ENCODE measurements at places on chromosomes 7 and 10.

GRCh38 chr7:137418841-137419240 is 75.3 kb upstream of the PTN start:
- DNase-seq: no peak

GRCh38 chr10:28728366-28728765 is 51.0 kb downstream of the BAMBI start:
- DNase-seq: no peak

- DNase-seq: no peak
Measured at GRCh38 chr10:7950981-7951847, 103.3 kb upstream of the GATA3 start.

DNA sequence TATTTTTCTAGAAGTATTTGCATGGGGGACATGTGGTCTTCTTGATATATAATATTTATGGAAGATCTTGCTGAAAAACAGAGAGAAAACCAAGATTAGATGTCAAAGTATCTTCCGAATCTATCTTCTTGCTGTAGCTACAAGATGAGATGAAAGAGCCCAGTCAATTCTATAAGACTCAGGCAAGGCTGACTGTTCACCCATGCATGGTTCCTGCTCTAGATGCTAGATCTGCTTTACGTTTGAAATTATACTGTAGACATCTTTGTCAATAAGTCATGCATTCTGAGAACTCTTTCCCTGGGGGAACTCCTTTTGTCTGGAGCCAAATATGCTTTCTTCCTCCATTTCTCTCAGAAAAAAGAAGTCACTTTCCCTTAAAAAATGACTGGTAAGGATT is 1292.0 kb downstream of the XPNPEP1 start:
- DNase-seq: peak; percentile 4

GRCh38 chr7:78769481-78770101 is 683.9 kb downstream of the MAGI2 start:
- no peak for DNase-seq

DNA sequence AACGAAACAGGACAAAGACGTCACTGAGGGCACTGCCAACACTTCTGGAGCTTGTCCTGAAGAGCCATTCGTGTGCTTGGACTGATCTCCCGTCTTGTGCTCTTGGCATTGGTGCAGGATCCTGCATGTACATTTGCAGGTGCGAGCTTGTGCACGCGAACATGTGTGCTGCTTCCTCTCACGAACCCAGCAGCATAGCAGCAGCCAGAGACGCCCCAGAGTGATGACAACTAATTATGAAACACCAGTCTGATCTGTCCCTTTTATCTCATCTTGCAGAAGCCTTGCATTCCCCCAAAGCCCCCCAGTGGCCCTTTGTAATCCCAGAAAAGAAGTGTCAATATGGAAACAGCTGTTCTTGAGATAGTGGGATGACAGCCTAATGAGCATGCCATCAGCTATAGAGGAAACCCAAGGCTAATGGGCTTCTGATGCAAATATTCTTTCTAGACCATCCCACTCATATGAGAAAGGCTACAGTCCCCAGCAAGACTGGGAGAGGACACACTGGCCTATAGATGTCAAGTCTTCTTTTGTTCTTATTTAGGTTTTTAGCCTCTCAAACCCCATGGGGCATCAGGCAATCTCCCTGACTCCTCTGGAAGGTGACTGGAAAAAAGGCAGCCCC is 310.6 kb downstream of the FRMD4A start:
- DNase-seq: no peak

GRCh38 chr7:101488826-101489572 is 126.3 kb downstream of the COL26A1 start:
- DNase-seq: no peak

DNA sequence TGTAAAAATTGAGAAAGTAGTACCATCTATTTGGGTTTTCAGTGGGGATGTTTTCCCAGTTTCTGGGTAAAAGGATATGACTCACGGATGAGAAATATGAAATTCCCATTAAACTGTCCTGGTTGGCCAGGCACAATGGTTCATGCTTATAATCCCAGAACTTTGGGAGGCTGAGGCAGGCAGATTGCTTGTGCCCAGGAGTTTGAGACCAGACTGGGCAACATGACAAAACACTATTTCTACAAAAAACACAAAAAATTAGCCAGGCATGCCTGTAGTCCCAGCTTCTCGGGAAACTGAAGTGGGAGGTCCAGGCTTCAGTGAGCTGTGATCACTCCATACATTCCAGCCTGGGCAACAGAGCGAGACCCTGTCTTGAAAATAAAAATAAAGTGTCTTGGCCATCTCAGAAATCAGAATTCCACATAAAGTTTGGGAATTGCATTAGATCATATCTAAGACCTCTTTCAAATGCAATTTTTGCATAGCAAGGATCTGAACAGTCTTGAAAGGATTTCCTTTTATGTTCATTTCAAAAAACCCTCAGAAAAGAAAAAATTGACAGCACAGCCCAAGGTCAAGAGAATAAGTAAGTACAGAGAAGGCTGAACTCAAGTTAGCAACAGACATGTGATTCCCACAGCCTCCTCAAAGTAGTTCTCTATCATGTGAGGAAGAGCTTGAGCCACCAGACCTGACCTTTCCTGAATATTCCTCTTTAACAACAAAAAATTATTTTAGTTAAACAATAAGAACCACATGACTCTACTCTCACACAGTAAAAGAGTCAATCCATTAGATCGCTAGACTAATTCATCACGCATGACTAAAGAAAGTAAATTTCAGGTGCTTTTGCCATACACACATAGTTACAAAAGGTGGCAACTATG is 141.5 kb upstream of the CAV2 start:
- DNase-seq: no peak

DNA sequence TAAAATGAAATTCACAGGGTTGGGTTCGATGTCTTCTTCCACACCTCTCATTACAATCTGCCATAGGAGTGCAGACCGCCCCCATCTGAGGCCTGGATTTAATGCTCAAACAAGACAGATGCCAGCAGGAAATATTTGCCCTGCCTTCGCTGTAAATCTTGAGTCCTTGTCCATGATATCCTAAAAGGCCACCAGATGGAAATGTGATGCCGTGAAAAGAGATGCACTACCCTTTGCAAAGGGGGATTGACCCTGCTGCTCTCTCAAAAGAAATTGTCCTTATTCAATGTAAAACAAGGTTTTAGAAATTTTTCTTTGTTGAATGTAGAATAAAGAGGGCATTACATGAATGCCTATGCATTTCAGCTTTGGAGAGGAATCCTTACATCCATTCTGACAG is 37.5 kb downstream of the AGAP4 start:
- no peak for DNase-seq

DNA sequence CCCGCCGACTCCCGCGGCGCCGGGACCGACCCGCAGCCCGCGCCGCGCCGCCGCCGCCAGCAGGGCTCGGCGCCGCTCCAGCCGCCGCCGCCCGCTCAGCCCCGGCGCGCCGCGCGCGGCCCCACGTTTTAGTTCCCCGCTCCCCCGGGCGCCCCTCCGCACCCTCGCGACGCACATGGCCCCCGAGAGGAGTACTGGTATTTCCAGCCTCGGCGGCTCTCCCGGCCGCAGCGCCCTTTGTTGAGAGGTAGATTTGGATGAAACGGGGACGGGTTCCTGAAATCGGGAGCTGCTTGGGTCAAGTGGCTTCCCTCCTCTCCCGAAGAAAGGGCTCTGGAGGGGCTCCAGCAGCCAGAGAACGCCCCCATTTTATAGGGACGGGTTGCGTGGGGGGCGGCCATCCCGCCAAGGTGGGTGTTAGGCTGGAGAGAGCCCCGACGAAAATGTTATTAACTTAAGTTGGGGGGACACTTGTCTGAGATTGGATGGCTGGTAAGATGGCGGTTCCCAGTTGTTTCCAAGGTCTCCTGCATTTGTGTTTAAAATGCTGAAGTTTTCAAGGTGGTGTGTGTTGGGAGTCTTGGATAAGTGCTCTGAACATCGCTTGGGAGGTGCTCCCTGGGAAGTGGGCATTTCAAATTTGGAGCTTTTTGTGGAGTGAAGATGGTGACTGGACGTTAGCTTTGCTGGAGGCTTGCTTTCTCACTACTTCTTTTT is 1.2 kb downstream of the BMI1 start:
- DNase-seq: no peak

- no peak for DNase-seq
Measured at GRCh38 chr10:129877773-129878371, 86.2 kb downstream of the EBF3 start.

DNA sequence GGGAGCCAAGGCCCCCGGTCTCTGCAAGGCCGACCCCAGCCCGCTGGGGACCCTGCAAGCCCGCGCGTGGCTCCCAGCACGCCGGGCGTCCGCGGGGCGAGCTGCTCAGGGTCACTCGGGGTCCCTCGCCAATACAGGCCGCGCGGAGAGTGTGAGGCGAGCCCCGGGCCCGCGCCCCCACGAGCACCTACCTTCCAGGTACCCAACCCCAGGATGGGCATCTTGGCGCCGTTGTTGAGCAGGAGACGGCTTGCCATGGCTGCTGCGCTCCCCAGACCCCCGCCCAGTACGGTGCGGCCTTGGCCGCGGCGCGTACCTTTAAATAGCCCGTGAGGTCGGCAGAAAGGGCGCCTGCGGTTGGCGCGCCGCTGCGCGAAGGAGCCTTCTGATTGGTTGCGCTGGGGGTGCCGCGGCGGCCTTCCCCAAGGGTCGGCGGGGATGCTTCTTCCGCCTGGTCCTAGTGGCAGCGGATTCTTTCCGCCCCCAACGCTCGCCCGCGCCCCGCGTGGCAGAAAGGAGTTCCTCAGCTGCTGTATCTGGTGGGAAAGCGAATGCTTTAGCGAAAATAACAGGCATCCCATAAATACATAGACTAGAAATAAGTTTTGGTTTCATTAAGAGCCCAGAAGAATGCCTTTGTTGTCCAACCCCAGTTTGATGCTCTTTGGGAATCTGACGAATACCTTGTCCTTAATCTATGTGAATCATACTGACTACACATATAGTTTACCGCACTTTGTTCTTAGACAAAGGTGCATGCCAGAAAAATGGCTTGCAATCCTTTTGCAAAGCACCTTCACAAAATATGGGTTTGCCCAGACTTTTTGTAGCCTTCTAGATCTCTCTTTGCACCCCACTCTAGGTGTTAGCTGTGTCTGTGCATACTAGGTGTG is at the start of gene AKR1B1:
Gene AKR1B1 (minus strand): TSS at position 295 of the 893 bp plus-strand sequence. CDS start 38 bp downstream, at position 257.
- peak; percentile 63 for DNase-seq

DNA sequence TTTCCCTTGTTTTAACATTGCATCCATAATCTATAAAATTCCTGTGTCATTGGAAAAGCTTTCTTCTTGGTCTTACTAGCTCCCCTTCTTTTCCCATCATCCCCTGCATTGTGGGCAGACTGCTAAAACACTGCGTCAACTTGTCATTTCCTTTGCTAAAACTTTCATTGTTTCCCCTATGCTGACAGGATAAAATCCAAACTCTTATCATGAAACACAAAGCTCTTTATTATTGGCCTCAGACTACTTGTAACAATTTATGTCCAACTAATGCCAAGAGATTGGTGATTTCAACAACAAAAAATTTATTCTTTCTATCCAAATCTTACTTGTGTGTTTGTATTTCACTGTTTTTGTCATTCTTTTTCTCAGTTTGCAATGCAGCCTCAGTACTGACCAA is 339.1 kb downstream of the HGF start:
- no peak for DNase-seq

DNA sequence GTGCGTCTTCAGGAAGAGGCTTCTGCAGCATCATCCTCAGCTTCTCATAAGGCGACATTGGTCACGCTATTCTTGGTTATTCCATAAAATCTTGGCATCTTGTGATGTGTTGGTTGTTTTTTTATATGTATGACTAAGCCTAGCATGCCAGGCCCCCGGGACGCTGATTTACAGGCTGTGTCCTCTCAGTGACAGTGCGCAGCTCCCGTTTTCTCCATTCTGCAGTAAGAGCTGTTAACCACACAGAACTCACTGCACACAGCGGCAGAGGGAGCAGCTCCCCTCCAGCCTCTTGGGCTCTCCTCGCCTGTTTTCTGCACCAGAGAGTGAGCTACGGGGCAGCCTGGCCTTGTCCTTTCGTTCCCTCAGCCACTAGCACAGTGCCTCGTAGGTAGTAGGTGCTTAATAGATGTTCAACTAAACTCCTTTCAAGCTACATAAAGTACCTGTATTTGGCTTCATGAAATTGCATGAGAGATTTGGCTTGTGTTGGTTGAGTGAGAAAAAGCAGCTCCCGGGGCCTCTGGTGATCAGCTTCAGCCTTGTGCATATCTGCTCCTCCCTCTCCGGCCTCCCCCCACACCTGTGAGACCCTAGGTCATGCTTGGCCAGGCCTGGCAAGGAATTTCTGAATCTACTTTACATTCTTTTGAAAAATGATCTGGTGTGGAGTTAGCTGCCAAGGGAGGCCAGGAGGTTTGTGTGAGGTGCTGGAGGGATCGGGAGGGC is 116.2 kb downstream of the WDR37 start:
- no peak for DNase-seq

DNA sequence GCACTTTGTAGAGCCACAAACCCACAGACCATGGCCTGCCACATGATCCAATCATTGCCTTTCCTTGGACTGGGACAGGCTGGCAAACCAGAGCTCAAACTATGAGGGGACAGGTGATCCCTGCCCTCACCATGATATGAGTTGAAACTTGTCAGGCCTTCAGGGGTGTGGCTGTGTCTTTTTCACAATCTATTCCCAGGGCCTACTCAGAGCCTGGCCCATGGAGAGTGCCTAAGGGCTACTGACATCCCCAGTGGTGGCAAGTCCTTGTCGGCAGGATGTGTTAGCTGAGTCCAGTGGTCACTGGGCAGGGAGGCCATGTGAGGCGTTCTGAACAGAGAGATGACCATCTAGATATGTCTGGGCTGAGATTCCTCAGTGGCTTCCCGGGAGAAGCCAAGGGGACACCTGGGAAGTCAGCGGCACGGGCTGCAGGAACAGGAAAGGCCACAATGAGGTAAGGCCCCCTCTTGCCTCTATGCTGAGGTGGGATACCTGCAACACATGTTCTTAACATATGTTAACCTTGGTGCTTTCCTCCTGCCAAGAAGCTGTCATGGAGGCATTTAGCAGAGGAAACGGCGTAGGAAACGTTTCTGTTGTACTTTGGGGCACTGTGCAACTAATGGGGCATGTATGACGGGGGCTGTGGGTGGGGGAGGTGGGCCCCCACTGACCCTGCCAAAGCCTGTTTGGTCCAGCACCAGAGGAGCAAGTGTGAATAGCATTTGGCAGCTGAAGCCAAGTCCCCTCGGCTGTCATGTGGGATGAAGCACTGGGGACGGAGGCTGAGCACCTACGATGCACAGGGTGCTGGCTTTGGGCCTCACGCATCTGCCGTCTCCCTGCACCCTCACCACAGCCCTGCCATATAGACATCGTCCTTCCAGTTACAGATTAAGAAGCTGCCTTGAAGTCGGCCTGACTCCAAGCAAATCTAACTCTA is 384.0 kb downstream of the RPS24 start:
- DNase-seq: no peak

- no peak for DNase-seq
Measured at GRCh38 chr7:47968847-47969774, 10.3 kb downstream of the HUS1 start.

DNA sequence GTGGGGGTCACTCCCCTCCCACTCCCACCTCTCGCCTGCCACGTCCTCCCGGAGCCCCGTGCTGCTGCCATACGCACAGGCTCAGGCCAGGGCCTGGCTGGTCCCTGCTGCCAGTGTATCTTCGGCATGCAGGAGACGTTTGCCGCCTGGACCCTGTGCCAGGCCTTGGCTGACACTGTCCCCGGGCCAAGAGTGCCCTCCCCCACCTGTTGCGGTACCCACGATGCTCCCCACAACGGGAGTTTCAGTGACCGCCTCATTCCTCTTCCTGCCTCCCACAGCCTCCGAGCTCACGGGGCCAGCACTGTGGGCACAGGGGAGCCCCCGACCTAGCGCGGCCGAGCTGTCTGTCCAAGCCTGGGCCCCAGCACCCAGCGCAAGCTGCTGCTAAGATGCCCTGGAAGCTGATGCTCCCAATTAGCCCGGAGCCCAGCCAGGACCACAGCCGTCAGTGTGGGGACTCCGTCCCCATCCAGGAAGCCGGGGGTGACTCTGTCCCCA is 7.4 kb downstream of the TTYH3 start:
- DNase-seq: no peak
